Stimulated activated CD8-positive, alpha-beta memory T cell treated with anti-CD3 and anti-CD28 coated beads, Interleukin-4, amount 100 ng/mL, for 1 hour (primary cell): ENCODE measurements at places on chromosomes 1 and 21.

GRCh38 chr1:152907686-152908601, at the start of gene IVL:
Gene IVL (plus strand): TSS chr1:152908546. CDS start chr1:152909798, 1,252 bp downstream.
- no peak for DNase-seq

DNA sequence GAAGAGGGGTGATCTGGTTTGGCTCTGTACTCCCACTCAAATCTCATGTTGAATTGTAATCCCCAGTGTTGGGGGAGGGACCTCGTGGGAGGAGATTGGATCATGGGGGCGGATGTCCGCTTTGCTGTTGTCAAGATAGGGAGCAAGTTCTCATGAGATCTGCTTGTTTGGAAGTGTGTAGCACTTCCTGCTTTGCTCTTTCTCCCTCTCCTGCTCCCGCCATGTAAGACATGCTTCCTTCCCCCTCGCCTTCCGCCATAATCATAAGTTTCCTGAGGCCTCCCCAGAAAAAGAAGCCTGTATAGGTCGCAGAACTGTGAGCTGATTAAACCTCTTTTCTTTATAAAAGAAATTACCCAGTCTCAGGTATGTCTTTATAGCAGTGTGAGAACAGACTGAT, 27.9 kb downstream of the MYOM3 start:
- DNase-seq = no peak

DNA sequence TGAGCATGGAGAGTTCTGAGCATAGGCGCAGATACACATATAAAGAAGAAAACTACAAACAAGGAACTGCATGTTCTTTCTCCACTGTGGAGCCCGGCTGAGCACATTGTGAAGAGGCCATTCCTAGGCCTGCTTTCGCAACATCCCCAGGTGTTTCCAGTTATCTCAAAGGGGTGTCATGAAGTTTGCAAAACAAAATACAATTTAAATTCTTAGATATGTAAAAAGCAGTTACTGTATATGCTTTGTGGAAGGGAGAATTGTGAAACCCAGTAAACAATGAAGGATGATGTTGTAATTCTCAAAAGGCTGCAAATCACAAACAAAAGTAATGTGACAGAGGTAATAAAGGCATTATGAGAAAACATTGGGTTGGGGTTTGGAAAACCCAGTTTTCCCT, 98.6 kb upstream of the ZNF644 start:
- DNase-seq = no peak

GRCh38 chr1:65172936-65173690, 25.1 kb downstream of the AK4 start:
- DNase-seq = no peak

- no peak for DNase-seq
Observed at GRCh38 chr1:1915911-1916840, 1.1 kb downstream of the CALML6 start.

GRCh38 chr1:180954005-180954800, 41.5 kb downstream of the KIAA1614 start:
- peak; percentile 18 for DNase-seq

GRCh38 chr1:52365071-52365745, 797 bp downstream of the CC2D1B start:
- no peak for DNase-seq

DNA sequence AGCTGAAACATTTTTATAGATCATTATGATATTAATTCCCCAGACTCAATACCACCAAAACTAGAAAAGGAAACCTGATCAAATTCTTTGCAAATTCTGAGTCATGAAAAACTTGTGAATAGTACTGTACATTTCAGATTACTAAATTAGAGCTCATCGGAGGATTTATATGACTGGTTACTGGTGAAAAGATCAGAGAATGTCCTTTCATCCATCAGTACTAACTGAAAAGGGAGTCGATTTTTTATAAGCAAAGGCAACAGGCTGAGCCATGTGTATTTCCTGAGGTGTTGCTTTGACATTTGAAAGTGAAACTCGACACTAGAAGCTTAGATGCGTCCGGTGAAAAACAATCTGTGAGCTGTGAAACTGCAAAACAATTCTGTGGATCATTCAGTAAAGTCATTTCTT, 155.7 kb downstream of the TNFSF18 start:
- no peak for DNase-seq

DNA sequence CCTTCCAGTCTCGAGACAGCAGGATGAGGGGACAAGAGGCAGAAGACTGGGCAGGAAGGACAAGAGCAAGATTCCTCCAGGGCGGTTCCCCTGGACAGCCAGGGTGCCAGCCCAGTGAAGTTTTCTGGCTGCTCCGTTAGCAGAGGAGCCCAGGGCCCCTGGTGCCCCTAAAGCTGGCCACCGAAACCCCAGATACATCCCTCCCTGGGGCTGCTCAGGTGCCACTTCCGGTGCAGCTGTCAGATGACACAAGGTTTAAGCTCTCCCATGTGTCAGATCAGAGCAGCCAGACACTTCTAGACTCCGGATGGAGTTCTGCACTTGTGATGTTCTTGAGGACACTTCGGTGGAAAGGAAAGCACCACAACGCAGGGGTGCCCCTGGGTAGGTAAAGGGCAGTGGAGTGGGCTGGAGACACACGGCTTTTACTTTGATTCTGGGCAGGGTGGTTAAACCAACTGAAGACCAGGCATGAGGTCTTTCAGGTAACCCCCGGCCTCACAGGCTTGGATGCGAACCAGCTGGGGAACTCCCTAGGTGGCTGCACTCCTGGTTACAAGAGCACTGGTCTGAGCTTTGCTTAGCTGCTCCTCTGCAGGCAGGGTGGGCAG, 85.7 kb downstream of the ITPKB start:
- peak; percentile 46 for DNase-seq

GRCh38 chr1:190068304-190068703, 409.4 kb downstream of the BRINP3 start:
- DNase-seq = no peak

GRCh38 chr1:177170756-177171535, at the start of gene BRINP2:
Gene BRINP2 (plus strand): TSS chr1:177170958. CDS start chr1:177229877, 58,919 bp downstream.
- DNase-seq = no peak

GRCh38 chr1:30596891-30597290, 126.5 kb downstream of the MATN1 start:
- no peak for DNase-seq

GRCh38 chr1:192654591-192655251, 18.8 kb downstream of the RGS13 start:
- no peak for DNase-seq

- DNase-seq = no peak
Observed at GRCh38 chr1:47229886-47230691, 1.9 kb downstream of the TAL1 start.

DNA sequence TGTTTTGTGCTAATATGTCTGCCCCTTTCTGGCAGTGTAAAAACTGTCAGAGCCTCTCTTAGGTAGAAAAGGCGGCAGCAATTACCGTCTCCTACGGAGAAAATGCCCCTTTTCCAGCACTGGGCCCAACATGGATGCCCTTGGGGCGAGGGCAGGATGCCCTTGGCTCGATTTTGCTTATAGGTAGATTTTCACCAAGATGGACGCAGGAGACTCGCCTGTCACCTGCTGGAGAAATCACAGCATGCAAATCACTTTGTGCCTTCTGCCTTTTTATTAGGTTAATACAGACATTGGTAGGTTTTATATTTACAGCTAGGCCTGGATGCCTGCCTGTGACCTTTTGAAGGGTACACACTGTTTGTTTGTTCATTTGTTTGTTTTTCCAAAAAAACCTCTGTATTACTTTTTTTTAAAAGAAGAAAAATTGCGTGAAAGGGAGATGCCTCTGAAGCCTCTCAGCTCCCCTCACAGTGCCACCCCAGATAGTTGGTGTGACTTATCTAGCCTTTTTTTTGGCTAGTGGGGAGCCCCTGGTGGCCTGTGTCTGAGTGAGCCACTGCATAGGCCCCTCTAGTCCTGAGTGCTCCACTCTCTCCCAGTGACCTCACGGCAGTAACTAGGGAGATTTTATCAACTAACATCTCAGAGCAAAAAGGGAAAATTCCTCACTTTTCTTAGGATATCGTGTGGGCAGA, 2.5 kb downstream of the ATP1B1 start:
- DNase-seq = no peak
